ENCODE measurements at places on chromosomes 12 and 14. TPM values are rescaled to one million over a fixed set of nuclear protein-coding genes. Genes with fewer than 3 reads are reported as not detected.
A peak's percentile ranks its signal among the peaks of the same experiment; 100 is the strongest.

- no peak for DNase-seq
Measured at GRCh38 chr12:11609045-11609444, 40.4 kb upstream of the ETV6 start.

DNA sequence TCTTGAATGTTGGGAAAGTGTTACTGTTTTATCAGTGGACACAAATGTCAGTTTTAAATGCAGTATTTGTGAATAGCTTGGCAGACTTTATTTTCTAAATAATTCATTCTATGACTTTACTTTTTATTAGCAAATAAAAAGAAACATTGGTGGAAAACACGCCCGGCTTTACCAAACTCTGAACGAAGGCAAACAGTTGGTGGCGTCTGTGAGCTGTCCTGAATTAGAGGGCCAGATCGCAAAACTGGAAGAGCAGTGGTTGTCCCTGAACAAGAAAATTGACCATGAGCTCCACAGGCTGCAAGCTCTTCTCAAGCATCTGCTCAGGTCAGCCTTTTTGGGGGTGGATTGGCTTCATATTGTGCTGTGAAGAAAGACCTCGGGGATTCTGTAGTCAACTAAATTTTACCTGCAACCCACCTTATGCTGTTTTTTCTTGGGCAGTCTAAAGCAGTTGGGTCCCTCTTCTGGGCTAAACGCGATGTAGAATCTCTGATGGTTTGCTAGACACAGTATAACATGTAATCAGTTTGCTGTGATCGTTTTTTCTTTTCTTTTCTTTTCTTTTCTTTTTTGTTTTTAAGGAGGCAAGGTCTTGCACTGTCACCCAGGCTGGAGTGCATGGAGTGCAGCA, 156.4 kb downstream of the ESR2 start:
- no peak for DNase-seq

- DNase-seq, result no peak
Measured at GRCh38 chr12:59594943-59595500, 807 bp upstream of the SLC16A7 start.

DNA sequence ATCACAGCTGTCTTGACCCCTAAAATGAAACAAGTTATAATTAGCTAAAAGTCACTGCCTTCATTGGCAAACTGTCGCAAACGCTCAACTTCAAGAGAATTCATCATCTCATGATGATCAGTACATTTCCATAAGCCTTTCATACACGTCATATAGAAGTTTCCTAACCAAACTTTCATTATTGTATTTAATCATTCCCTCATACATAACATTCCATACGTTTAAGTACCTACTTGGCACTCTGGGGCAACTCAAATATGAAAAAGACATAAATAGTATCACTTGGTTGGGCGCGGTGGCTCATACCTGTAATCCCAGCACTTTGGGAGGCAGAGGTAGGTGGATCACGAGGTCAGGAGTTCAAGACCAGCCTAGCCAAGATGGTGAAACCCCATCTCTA, 12.4 kb upstream of the PPP2R5E start:
- no peak for DNase-seq

- no peak for DNase-seq
Measured at GRCh38 chr12:128974881-128975280, 121.6 kb downstream of the GLT1D1 start.

DNA sequence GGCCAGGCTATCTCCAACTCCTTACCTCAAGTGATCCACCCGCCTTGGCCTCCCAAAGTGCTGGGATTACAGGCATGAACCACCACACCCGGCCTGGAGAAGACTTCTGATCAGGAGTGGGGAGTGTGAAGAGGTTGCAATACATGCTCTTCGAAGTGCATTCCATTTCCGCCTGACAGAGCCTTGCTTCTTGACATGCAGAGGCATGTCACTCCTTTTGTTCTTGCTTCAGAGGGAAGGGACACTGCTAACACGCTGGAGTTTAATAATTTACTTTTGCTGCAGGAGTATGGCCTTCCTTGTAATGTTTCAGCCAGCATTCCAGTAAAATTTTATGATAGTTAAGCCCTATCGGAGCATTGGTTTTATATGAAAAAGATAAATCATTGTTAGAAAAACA, 74.9 kb downstream of the SLC25A47 start:
- no peak for DNase-seq

DNA sequence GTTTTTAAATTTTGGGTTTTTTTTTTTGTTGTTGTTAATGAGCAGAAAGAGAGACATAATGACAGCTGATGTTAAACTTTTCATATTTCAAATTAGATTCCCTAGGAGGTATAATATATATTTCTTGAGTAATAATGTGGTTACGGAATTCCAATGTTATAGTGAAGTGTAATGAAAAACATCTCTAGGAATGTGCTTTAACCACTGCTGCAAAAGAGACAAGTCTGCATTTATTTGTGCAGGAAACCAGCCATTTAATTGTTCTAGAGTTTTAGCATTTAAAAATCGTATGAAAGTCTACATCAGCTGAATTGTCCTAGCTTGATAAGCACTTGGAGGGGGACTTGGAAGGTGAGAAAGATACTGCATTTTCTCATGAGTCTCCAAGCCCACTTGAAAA, 14.3 kb downstream of the SERPINA10 start:
- no peak for DNase-seq

- DNase-seq, result no peak
Measured at GRCh38 chr14:56899829-56900228, 89.5 kb upstream of the OTX2 start.

Gene PPP1R36
- total RNA-seq, result 0.35 TPM

GRCh38 chr12:9856151-9856550, 13.0 kb downstream of the CLEC2B start:
- DNase-seq, result no peak

DNA sequence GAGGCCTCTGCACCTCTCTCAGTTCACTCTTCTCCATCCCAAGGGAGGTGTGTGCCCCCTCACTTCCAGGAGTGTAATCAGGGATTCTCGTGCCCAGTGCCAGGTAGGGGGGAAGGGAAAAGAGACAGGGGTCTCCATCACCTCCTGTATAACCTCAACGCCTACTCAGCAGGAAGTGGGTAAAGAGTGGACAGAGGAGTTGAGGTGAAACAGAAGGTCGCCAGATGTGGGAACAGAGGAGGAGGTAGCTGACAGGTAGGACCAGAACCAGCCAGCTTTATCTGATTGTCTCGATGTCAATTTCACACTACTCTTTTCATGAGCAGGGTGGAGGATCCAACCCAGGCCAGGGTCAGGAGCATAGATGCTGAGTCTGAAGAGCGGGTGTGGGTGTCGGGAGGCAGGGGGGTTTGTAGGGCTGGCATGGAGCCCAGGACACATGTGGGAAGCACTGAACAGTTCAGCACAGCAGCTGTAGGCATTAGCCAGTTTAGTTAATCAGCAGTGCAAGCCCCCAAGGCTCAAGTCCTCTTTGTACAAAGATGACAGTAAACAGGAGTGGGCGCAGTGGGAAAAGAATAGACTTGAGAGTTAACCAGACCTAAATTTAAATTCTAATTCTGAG, 213.5 kb downstream of the PELI2 start:
- no peak for DNase-seq

DNA sequence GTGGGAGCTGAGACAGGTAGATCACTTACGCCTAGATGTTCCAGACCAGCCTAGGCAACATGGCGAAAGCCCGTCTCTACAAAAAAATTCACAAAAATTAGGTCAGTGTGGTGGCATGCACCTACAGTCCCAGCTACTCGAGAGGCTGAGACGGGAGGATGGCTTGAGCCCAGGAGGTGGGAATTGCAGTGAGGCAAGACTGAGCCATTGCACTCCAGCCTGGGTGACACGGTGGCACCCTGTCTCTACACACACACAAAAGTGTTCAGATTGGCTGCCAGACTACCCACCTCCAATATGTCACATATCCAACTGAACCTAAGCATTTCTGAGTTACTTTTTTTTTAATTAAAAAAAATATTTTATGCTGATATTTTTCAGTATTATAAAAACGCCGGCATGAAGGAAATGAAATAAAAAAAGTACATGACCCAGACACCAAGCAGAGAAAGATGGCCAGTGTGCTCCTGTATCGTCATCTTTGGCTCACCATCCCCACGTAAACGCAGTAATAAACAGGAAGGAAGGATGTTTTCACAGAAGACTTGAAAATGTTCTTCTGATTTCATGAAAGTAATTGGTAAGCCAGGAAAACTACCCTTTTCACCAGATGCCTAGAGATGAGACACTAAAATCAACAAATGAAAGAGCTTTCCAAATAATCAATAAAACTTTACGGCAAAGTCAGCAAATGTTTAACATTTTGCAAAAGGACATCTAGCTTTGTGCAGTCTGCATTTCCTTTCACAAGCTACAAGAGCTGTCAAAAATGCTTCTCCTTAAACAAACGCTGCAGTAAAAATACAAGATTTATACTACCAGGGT, 26.4 kb downstream of the CDC42BPB start:
- DNase-seq, result no peak

GRCh38 chr14:20614038-20614840, 23.1 kb upstream of the RNASE12 start:
- no peak for DNase-seq

DNA sequence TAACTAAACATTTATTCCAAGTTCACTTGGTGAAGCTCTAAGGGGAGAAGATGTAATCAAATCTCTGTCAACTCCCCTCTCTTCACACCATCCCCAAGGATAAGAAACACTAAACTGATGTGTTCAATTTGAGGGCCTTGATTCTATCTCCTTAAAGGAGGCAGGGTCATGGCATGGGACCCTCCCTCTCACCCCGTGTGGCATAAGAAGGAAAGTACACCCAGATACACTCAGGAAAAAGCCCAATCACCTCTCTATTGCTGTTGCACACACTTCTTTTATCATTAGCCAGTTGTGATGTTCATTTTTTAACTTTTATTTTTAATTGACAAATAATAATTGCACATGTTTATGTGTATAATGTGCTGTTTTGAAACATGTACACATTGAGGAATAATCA, 35.1 kb downstream of the WASHC3 start:
- DNase-seq, result no peak

DNA sequence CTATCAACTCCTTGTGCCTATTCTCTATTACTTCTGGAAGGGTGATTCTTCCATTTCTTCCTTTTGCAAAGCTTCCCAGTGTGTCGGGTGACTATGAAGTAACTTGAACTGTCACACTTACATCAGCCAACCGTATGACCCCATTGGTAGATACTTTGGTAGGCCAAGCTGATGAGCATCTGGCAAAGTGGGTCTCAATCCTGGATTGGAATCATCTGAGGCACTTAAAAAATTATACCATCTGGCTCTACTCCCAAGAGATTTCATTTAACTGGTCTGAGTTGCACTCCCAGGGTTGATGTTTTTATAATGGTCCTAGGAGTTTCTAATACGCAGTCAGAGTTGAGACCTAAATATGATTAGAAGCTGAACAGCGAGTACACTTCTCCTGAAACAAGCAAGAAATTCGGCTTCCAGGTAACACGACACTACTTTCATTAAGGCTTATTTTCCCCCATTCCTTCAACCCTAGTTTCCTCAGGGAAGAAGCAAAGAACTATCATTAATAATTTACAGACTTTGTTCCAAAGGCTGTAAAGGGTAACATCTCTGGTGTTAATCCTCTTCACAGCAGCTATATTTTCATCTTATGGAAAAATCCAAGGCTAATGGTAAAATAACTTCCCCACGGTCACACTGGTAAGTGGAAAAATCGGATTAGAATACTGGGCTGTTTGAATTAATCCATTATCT, 76.8 kb downstream of the PDE6H start:
- no peak for DNase-seq

Gene GLIPR1L2
- 0.30 TPM for total RNA-seq

DNA sequence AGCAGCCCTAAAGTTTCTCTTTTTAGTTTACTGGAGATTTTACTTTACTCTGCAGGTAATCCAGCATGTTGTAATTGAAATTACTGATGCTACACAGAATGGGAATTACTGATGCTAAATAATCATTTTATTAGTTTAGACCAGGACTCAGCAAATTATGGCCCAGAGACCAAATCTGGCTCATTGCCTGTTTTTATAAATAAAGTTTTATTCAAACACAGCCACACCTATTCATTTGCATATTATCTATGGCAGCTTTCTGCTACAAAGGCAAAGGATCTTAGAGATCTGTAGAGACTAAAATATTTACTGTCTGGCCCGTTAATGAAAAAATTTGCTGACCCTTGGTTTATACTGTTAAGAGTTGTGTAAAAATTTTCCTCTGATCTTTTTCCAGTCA, 216.1 kb downstream of the FUT8 start:
- no peak for DNase-seq

Gene ADCY6
- total RNA-seq, result 48.3 TPM

DNA sequence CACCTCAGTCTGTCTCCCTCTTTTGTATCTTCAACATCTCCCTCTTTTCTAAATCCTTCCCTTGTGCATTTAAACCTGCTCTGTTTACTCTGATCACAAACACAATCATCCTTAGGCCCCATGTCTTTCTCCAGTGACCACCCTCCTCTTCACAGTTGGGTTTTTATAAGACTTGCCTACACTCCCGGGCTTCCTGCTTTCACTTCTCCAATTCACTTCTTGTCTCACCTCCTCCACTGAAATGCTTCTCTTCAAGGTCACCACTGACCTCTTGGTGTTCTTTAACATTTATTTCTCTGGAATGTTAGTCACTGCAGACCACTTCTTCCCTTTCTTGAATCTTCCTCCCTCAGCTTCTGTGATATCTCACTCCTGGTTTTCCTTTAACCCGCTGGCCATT, 8.7 kb upstream of the SMCO2 start:
- DNase-seq, result no peak

GRCh38 chr12:66055837-66056319, 74.7 kb downstream of the LLPH start:
- DNase-seq, result no peak

- DNase-seq, result peak; percentile 44
Measured at GRCh38 chr12:52870361-52871290, 21.8 kb upstream of the KRT78 start.

DNA sequence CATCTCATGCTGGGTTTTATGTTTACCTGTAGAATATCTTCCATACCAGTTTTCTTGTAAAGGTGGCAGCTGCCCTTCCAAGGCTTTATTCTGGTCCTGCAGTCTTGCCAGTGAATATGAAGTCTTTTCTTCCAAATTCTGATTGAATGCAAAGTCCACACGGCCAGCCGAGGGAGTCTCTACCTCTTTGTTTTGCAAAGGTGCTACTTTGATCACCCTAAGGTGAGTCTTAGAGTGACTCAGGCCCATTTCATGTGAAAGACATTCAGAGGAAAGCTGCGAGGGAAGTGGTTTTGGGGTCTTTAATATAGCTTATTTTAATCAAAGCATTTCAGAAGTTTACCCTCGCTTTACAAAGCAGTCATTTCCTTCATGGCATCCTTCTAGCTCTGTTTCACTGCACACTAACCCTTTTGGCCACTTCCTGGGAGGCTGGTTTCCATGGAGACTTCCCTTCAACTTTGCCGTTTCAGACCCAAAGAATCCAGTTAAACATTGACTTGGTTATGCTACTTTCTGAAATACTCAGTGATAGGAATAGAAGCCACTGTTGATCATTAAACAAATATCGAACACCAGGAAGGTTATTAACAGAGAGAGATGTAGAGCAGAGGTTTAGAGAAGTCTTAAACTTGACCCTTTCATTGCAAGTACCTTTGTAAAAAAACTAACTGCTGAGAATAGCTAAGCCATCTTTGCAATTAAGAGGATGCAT, at the start of gene CCDC198:
TSS of gene CCDC198 (minus strand) at position 391 of the 715 bp plus-strand sequence. CDS start at position 249, 142 bp downstream.
- no peak for DNase-seq

Data from PC-9 (cell line).